ENCODE measurements at places on chromosomes 5 and 9.

- no peak for DNase-seq
Observed at GRCh38 chr5:181204826-181205760, at the start of gene TRIM7. Gene TRIM7 (minus strand): TSS chr5:181205196. CDS start chr5:181205110, 86 bp downstream.

- DNase-seq = no peak
Observed at GRCh38 chr9:129860653-129861446, 25.6 kb downstream of the USP20 start.

GRCh38 chr9:93088656-93089015 is 7.4 kb upstream of the CARD19 start:
- no peak for DNase-seq

DNA sequence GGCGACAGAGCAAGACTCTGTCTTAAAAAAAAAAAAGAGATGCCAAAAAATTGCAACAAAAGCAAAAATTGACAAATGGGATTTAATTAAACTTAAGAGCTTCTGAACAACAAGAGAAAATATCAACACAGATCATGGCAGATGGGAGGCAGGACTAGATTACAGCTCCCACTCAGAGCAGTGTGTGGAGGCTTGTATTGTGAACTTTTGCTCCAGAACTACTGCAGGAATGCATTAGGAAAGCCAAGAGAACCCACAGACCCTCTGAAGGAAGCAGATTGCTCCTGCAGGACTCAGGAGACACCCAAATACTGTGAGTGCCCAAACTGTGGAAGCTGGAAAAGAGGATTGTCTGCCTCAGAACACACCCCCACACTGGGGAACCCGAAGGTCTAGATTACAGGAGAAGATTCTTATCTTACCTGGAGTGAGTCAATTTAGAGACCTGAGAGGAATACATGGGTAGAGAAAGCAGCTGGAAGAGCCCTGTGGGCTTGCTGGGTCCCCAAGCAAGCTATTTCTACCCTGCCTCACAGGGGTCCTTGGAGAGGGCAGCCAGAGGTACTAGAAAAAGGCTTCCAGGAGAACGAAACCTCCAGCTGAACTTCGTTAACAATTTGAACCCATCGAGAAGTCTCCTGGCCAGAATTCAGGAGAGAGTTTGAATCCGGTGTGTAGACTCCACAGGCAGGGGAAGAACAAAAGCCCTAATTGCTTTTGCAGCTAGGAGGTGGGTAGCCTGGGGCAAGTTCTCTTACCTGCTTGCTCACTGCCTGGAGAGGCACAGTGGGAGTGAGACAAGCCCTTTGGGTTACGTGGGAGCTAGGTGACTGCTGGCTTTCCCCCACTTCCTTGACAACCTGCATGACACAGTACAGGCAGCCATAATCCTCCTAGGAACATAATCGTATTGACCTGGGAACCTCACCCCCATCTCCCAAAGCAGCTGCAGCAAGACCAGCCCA is 593.4 kb upstream of the RGMB start:
- DNase-seq = no peak

DNA sequence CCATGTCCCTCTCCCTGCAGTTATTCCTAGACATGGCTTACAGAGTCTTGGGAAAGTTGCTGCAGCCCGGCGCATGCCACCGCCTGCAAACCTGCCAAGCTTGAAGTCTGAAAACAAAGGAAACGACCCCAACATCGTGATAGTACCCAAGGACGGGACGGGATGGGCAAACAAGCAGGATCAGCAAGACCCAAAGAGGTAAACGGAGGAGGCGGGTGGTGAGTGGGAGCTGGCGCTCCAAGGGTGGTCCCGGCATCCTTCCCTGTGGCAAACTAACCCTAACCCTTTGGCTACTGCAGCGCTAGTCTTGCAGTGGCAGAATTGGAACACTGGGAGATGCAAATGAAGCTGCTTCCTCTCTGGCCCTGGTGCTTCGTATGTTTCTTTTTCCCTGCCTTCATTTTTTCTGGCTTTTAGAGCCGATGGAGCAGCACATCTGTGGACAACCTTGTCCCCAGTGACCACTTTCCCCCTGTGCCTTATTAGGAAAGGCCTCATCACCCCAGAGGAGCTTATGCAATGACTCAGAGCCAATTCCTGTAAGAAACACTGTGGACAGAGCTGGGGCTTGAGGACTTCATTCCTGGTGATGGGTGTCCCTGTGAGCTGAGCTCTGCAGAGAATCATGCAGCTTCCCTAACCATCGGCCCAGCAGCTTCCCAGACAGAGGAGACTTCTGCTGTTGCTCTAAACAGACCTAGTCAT is 38.9 kb downstream of the PRRC2B start:
- no peak for DNase-seq

DNA sequence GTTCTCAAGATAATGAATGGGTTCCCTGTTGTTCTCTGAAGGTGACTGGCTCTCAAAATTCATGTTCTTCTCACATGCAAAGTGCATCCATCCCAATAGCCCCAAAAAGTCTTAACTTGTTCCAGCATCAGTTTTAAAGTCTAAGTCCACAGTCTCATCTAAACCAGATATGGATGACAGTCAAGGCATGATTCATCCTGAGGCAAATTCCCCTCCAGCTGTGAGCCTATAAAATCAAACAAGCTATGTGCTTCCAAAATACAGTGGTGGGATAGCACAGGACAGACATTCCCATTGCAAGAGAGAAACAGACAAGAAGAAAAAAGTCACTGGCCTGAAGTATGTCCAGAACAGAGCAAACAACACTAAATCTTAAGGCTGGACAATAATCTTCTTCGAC is 25.4 kb downstream of the FBXO10 start:
- DNase-seq = no peak

DNA sequence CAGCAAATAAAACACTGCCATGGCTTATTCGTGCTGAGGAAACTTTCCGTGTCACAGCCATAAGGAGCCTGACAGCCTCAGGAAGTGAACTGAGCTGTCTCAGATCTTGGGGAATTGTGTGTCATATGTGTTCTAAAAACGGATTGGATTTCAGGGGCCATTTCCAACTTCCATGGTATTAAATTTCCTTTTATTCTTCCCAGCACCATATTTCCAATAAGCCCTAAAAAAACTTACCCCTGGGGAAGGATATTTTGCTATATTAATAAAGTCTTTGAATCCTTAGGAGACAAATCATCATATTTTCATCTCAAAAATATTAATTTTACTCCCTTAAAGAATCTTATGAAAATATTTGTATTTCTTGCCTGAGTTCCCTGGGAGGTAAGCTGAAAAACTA is 93.9 kb downstream of the LHFPL2 start:
- DNase-seq = no peak

- DNase-seq = no peak
Observed at GRCh38 chr9:96408409-96409280, 9.5 kb downstream of the ZNF367 start.

DNA sequence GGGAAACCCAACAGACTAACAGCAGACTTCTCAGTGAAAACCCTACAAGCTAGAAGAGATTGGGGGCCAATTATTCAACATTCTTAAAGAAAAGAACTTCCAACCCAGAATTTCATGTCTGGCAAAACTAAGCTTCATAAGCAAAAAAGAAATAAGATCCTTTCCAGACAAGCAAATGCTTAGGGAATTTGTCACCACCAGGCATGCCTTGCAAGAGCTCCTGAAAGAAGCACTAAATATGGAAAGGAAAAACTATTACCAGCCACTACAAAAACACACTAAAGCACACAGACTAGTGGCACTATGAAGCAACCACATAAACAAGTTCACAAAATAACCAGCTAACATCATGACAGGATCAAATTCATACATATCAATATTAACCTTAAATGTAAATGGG is 131.1 kb downstream of the OR2K2 start:
- no peak for DNase-seq

DNA sequence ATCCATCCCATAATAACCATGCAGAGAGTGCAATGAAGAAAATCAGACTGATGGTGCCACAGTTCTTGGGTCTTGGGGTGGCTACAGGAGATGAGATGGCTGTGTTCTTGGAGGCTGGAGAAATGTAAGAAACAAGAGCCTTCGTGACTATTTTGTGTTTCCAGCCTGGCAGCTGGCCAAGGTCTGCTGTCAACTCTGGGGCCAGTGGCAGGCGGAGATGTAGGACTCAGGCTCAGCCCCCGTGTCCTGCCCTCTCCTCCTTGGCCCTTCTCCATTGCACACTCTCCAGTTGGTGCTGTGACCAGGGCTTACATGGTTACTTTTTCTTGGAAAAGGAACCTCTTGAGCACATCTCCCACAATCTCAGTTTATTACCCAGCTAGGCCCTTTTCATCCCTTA is 235.4 kb downstream of the DMRT2 start:
- no peak for DNase-seq

DNA sequence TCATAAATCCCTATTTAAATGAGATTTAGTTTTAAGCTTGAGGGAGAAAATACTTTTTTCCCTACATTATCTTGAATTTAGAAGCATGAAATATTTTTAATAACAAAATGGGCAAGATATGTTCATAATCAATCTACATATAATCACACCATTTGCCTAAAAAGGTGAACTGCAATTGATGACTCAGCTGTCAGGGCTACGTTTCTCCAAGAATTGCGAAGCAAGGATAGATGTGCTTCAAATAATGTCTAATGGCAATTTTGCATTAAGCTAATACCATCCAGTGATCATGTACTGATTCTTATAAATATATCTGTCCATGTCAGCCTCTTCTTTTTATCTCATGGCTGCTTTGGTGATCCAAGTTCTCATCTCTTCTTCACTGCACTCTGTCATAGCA is 404.4 kb downstream of the MAN2A1 start:
- DNase-seq = no peak

- no peak for DNase-seq
Observed at GRCh38 chr5:98292496-98292895, 481.0 kb upstream of the RGMB start.

- DNase-seq = no peak
Observed at GRCh38 chr9:124480621-124480981, 26.6 kb downstream of the NR5A1 start.

GRCh38 chr9:20262611-20263010 is 359.7 kb downstream of the MLLT3 start:
- no peak for DNase-seq

- no peak for DNase-seq
Observed at GRCh38 chr5:10133830-10134229, 115.9 kb downstream of the ATPSCKMT start.

GRCh38 chr5:141940695-141941271 is 17.1 kb downstream of the DELE1 start:
- no peak for DNase-seq

Measured in stimulated activated CD8-positive, alpha-beta memory T cell treated with anti-CD3 and anti-CD28 coated beads, Interleukin-2, amount 100 ng/mL, for 48 hours (primary cell).